ENCODE measurements at places on chromosomes 5 and 9.

GRCh38 chr5:82719368-82719767 is 357.8 kb downstream of the TMEM167A start:
- peak; percentile 9 for DNase-seq

DNA sequence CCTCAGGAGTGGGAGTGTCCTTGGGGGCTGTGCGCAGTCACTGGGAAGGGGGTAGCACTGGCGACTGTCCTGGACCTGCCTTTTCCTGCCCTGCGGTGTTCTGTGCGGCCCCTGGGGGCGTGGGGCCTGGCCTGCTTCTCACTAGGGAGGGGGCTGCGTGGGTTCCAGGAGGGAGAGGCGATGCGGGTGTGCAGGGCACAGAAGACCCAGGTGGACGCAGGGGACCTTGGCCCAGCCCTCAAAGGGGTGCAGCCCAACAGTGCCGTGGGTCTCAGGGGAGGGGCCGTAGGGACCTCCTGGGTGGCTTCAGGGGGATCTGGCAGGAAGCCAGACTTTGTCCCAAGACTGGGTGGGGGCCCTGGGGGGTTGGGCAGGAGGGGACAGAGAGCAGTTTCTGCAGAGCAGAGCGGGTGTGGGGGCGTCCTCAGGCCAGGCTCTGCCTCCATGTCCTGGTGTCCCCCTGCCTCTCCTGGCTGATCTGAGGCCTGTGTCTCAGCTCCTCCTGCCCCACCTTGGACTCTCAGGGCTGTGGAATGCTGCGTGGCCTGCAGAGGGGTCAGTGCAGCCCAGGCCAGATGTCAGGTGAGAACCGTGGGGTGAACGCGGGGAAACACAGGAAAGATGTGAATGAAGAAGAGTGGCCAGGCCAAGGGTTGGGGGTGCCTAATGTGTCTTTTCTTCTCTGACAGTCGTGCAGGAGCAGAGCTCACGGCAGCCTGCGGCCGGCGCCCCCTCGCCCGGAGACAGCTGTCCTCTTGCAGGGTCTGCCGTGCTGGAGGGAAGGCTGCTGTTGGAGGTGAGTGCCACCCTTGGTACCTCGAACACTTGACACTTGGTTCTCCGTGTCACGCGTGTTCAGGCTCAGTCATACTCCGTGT is 54.6 kb downstream of the AHRR start:
- DNase-seq, result no peak

- DNase-seq, result peak; percentile 37
Measured at GRCh38 chr5:14415024-14415697, 166.4 kb upstream of the OTULINL start.

GRCh38 chr9:17837965-17838364 is 259.1 kb downstream of the SH3GL2 start:
- DNase-seq, result no peak

- DNase-seq, result peak; percentile 32
Measured at GRCh38 chr9:36576866-36577265, 4.2 kb downstream of the MELK start.

DNA sequence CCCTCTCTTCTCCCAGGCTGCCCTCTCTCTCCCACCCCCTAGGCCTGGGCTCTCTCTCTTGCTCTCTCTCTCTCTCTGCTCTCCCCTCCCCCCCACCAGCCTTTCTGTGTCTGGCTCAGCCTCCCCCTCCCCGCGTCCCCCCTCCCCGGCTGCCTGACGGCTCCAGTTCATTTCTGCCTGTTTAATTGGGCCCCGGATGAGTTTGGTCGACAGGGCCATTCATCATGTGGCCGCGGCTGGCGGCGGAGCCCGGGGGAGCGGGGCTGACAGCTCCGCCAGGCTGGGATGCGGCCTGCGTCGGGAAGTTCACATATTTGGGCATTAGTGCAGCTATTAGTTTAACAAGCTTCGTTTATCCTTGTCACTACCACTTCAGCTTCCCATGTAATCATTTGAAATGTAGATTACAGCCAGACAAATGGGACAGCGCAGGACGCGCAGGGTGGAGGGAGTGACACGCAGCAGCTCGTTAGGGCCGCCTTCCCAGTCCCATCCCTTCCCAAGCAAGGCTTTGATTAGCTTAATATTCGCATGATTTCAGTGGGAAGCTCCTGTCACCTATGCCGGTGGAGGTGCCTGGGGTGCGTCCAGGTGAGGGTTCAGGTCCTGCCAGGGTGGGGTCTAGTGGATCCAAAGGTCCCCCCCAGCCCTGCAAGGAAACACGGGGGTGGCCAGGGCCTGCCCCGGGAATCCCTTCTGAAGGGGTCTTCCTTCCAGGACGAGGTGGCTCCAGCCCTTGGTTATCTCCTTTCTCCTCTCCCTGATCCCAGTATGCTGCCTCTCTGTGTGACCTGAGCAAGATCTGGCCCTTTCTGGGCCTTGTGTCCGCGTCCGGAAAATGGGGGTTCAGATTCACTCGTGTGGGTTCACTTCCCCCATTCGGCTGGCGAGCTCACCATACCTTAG is 214.8 kb downstream of the PAX5 start:
- peak; percentile 28 for DNase-seq

DNA sequence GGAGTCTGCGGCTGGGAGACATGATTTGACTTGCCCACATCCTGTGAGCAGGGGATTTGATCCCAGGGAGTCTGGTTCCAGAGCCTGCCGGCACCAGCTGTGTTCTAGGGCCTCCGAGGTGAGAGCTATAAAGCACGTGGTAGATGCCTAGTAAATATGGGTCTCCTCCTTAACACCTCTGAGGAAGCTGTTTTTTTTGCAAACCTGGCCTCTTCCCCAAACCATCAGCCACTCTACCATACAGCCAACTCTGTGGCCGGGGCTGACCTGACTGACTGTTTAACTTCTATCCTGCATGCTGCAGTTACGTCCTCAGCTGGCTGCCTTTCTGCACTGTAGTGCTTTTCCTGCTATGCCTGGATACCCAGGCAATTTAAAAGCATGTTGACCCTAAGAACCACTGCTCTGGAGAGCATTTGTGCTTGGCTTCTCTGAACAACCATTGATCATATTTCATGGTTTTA is 220.5 kb downstream of the SLIT3 start:
- DNase-seq, result no peak

- peak; percentile 84 for DNase-seq
Measured at GRCh38 chr5:24222876-24223275, 421.9 kb downstream of the CDH10 start.

GRCh38 chr5:95075111-95075510 is 209.8 kb downstream of the MCTP1 start:
- DNase-seq, result no peak

DNA sequence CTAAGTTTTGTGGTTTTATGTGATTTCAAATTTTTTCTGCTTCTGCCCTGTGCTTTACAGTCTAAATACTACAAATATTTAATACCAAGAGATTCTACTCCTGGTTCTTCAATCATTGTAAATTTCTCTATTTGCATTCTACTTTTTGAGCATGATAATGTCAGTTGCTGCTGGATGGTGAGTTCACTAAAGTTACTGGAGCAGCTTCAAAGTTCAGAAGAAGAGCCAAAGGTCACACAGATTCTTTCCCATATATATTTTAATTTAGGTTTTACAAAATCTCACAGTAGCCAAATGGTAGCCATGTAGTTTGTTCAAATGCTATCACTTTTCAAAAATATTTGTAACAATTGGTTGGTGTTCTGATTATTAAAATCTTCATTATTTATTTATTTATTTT is 378.7 kb downstream of the TMEM232 start:
- DNase-seq, result no peak

DNA sequence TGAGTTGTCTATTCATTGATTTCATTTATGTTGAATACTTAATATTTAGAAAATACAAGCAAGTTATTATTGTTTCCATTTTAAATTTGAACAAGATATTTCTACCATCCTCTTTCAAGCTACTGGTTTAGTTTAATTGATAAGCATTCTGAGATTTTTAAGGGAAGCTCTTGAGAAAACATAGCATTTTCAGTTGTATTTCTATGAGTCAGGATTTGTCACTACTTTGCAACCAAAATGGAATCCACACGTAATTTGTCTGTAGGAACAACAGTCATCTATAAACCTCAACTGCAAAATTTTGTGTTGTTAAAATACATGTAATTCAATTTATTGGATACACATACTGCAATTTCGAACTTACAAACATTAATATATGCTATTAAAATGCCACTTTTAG is 74.0 kb downstream of the PRR16 start:
- peak; percentile 69 for DNase-seq

DNA sequence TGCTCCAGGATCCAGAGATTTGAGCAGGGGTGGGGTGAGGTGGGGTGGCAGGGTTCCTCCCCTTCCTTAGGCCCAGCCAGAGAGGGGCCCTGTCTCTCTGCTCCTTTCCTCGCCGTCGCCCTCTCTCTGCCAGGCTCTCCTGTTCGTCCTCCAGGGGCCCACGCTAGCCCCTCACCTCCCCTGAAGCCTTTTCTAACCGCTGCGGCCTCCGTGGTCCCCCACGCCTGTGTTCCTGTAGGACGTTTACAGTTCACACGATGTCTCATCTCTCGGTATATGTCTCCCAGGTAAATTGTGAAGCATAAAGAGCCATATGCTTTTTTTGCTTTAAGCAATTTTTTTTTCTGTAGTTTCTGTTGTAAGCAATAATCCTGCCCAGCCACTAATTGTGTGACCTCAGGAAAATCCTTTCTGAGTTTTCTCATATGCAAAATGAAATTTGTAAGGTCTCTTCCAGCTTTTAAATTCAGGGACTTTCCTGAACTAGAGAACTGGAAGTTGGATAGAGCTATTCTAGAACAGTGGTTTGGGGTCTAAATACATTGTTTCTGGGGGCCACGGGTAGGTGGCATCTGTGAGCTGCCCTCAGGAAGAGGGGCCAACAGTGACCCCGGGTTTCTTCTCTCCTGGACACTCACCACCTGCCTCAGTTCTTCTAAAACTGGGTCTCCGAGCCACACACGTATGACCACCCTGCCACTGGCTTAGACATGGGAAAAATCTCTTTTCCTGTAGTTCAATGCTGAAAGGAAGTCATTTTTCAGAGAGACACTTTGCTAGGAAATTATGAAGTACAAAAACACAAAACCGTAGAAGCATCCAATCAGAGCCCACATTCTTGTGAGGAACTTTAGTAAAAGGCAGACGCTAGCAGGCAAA is 50.2 kb upstream of the ZNF366 start:
- no peak for DNase-seq

GRCh38 chr5:133928587-133929393 is 39.6 kb downstream of the C5orf15 start:
- no peak for DNase-seq

- no peak for DNase-seq
Measured at GRCh38 chr9:99515093-99515492, 293.0 kb downstream of the SEC61B start.

DNA sequence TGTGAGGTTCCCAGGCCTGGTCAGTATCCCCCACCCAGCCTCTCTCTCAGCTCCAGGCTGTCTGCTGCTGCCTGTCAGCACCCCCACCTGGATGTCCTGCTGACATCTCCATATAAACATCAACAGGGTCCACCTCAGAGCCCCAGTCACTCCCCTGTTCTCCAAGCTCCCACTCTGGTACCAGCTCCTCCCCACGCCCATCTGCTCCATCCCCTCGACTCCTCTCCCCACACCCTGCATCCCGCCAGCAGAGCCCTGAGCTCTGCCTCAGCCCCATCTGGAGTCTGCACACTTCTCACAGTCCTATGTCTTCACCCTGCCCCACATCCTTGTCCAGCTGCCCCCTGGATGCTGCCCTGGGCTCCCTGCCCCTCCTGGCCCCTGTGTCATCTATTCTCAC is 67.7 kb upstream of the LRRTM2 start:
- no peak for DNase-seq

DNA sequence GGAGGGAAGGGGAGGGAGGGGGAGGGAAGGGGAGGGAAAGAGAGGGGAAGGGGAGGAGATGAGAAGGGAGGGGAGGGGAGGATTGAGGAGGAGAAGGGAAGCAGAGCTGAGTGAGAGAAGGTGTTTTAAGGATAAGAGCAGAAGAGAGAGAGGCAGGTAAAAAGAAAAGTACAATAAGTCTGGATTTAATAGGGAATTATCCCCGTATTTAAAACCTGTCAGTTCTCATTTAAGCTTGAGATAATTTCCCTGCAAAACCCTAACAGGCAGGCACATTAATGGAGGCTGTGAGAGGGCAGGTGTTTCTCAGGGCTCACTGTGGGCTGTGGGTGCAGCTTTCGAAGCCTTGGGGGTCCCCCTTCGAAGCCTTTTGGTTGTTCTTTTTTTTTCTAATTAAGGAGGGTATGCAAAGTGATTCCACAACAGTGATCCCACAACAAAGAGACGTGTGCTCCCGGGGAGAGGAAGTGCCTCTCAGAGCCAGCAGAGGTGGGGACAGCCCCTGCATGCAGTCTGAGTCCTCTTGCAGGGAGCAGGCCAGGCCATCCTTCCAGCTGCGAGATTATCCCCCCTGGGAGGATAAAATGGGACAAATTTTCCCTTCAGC is 317.9 kb upstream of the IRX1 start:
- DNase-seq, result no peak

- peak; percentile 32 for DNase-seq
Measured at GRCh38 chr5:58404734-58405133, 55.2 kb downstream of the PLK2 start.

DNA sequence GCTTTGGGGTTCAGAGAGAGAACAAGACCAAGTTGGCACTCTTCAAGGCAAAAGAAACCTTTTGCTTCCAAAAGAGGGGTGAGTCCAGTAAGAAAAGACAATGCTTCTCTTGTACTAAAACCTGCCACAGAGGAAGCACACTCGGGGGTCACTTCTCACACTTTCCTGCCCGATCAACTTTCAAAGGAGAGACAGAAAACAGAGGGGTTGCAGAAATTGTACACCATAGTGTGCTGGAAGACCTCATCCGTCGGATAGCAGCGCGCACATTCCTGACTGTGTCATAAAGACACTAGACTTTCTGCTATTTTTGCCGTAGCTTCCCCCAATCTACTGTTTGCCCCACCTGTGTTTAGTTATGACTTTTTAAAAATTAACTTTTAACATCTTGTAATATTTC is 66.9 kb downstream of the OR2K2 start:
- DNase-seq, result no peak

DNA sequence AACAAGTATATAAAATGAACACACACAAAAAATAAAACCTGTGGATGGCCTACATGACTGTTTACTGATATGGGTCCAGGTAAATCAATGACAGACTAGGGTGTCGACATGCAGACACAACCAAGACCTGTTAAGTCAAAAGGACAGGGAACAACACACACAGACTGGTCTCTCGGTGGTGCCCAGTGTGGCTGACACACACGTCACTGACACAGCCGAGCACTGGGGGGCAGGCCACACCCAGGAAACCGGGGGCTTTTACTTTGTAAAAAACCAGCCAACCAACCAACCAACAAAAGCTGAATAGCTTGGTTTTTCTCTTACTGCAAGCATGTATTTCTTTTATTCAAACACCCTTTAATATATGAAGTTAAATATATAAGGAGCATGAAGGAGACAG is 5.0 kb downstream of the FAM163B start:
- no peak for DNase-seq

DNA sequence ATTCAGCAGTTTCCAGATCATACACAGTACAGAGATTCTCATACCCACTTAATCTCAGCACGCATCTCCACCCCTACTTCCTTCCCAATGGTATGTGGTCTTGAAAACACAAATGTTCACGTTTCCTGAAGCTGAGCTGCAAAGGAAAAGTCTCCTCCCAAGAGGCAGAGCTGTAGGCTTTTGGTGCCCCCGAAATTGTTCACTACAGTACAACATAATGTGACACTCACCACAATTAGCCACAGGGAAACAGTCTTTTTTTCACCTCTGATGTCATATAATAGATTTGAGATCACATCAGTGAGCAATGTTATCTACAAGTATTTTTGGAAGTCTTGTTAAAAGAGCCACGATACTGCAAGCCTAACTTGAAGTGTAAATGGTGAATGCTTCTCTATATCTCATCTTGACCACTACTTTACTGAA is 40.2 kb downstream of the NFIB start:
- DNase-seq, result no peak

Data from fibroblast of skin of abdomen (primary cell).